ENCODE measurements at places on chromosomes 16 and 17. TPM values are rescaled to one million over a fixed set of nuclear protein-coding genes. Genes with fewer than 3 reads are reported as not detected.

The SLC6A2 gene
- 0.10 TPM for polyA plus RNA-seq

The GLIS2 gene
- 51.0 TPM for polyA plus RNA-seq

GRCh38 chr17:68613739-68614298 lies 12.7 kb upstream of the FAM20A start:
- DNase-seq, result no peak

DNA sequence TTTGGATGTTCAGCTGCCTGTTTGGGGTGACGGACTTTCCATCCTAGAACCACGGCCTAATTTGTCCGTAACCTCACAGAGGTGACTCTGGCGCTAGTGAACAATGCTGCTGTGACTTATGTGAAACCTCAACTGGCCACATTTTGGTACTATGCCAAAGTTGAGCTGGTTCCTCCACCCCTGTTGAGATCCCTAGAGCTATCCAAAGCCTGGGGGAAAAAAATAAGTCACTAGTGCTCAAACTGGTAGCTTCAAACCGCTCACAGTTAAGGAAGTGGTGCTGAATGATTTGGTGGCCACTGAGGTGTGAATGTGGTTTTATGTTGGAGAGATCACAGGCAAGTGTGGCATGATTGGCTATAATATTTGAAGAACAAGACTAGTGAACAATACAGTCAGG lies 11.3 kb upstream of the TUBG2 start:
- DNase-seq, result no peak

DNA sequence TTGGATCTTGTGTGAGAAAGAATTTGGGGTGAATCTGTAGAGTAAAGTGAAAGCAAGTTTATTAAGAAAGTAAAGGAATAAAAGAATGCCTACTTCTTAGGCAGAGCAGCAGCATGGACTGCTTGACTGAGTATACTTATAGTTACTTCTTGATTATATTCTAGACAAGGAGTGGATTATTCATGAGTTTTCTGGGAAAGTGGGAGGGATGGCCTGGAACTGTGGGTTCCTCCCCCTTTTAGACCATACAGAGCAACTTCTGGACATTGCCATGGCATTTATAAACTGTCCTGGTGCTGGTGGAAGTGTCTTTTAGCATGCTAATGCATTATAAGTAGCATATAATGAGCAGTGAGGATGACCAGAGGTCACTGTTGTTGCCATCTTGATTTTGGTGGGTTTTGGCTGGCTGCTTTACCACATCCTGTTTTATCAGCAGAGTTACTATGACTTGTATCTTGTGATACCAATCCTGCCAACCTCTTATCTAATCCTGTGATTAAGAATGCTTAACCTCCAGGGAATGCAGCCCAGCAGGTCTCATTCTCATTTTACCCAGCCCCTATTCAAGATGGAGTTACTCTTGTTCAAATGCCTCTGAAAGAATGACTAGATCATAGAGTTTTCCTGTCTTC lies 58.7 kb downstream of the HSD17B2 start:
- no peak for DNase-seq

GRCh38 chr16:67940446-67941089 lies 3.4 kb downstream of the LCAT start:
- DNase-seq, result no peak

DNA sequence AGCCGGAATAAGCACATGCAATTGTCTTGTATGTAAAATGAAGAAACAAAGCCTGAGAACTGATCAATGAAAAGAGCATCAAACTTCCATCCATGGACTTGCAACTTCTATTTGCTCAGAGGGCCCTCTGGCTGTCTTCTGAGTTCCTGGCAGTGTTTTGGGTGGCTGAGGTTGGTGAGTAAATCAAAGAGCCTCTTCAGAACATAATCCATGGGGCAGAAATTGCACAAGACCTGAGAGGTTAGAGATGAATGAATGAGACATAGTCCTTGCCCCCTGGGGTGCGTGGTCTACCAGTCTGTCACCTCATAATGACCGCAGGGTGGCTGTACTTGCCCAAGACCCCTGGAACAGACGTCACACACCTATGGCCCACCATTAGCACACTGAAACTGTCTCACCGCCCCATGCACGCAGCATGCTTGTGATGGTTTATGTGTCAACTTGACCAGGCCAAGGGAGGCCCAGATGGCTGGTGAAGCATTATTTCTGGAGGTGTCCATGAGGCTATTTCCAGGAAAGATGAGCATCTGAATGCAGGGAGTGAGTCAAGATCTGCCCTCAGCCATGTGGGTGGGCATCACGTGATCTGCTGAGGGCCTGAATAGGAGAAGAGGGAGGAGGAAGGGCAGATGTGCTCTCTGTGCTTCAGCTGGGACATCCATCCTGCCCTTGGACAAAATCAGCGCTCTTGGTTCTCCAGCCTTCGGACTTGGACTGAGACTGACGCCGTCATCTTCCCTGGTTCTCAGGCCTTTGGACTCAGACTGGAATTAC lies 8.3 kb downstream of the PIK3R6 start:
- no peak for DNase-seq

DNA sequence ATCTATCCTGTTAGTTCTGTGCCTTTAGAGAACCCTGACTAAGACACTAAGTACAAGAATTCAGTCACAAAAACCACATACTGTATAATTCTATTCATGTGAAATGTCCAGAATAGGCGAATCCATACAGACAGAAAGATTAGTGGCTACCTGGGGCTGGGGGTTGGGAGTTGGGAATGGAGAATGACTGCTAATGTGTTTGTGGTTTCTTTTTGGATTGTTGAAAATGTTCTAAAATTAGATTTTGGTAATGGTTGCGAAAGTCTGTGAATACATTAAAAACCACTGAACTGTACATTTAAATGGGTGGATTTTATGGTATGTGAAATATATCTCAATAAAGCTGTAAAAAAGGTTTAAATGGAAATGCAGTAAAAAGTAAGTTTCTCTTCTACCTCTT lies 80.4 kb upstream of the AKTIP start:
- no peak for DNase-seq
